ENCODE measurements at places on chromosomes 2 and 18.

GRCh38 chr2:241941691-241942301, 72.3 kb downstream of the RTP5 start:
- DNase-seq: no peak

DNA sequence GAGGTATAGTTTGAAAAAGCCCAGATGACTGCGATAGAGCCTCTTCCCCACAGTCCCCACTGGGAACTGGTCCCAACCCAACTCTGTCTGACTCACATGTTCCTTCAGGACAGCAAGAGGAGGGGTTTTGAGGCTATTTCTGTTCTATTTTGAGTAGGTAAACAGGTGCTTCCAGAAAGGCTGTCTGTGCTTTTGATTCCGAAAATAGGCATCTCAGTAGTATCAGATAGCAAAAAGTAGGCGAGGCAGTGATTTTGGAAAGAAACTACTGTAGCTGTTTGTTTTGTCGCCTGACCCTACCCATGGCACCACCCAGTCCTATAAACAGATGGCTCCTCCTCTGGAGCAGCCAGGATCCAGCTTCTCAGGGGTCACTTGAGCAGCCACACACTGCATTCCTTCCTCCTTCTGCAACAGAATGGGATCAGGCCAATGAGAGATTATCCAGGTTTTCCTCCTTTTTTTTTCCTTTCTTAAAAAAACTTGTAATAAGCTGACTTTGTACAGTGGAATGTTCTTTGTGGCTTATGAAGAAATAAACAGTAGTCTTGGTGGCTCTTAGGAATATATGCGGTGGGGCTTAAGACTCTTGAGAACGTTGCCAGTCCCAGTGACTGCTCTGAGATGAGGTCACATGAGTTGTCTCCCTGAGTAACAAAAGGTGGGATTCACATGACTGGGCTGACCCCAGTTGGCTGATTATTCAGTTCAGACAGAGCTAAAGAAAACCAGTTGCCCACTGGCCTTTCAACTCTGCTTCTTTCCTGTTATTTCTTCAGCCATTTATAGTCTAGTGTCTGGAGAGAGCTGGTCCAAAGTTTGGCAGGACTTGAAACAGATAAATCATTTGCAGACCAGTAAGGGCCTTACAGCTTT, 98.6 kb downstream of the KCNS3 start:
- no peak for DNase-seq

DNA sequence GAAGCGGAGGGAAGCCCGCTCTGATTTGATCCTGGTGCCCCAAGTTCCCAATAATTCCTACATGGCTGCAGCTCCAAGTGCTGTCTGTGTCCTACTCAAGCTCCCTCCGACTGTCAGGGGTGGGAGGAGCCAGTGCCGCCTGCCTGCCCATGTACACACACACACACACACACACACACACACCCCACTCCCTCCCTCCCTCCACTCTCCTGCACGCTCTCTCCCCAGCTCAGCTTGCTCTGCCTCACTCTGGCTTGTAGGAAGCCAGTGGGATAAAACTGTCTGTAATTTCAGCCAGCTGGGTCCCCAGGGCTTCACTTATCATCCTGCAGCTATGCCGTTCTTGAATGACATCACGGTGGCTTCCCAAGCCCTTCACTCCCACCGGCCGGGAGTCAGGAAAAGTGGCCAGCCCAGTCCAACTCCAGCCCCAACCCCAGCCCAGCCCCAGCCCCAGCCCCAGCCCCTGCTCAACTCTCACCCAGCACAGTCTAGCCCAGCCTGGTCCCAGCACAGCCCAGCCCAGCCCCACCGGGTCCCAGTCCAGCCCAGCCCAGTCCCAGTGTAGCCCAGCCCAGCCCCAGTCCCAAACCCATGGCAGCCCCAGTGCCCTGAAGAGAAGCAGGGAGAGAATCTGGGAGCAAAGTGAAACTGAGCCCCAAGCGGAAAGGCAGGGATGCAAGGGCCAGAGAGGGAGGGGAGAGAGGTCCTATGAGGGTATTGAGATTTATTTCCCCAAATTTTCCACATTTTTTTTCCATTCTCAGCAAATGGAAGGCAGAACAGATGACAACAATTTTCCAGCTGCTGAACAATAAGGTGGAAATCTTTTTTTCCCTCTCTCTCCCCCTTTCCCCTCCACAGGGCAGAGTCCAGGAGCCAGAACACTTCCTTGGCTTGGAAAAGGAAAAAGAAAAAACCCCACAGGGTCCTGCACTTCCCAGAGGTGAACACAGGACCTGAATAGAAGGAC, 144.0 kb downstream of the TNS1 start:
- DNase-seq: no peak

GRCh38 chr2:30255026-30255425, 23.7 kb downstream of the LBH start:
- DNase-seq: no peak

DNA sequence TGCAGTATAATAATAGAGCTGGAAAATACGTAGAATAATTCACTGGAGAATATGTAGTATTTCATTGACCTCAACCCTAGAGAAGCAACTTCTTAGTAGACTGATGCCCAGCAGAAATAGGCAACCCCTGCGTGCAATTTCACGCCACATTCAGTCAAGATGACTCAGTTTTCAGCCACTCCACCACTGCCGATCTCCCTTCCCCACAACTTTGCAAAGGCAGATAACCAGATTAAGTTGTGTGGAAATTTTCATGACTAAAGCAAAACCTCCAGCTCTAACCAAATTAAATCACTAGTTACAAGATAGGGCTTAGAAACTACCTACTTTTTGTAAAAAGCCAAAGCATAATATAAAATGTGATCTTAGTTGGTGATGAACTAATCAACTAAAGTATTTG, 63.3 kb upstream of the STK17B start:
- no peak for DNase-seq

- DNase-seq: peak; percentile 13
Measured at GRCh38 chr18:21741562-21742314, 1.1 kb downstream of the MIB1 start.

DNA sequence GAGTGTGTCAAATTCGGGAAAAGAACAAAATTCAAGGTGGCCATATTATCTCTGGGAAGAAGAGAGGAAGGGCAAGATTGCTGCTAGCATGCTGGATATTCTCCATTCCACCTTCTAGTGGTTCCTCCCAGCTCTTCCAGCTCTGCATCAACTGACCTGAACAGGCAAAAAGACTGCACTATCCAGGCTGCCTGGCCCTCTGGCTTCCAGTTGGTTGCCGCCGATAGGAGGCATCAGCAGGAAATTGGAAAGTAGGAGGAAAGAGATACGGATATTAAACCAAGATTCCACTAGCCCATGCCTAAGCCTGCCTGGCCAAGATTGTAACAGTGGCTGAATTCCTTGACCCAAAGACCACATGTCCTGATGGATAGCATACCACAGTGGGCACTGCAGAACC, 1.7 kb upstream of the RTTN start:
- DNase-seq: no peak

- DNase-seq: no peak
Measured at GRCh38 chr2:158191076-158191895, 89.6 kb downstream of the UPP2 start.

GRCh38 chr18:78939734-78940494, 39.7 kb upstream of the SALL3 start:
- no peak for DNase-seq

DNA sequence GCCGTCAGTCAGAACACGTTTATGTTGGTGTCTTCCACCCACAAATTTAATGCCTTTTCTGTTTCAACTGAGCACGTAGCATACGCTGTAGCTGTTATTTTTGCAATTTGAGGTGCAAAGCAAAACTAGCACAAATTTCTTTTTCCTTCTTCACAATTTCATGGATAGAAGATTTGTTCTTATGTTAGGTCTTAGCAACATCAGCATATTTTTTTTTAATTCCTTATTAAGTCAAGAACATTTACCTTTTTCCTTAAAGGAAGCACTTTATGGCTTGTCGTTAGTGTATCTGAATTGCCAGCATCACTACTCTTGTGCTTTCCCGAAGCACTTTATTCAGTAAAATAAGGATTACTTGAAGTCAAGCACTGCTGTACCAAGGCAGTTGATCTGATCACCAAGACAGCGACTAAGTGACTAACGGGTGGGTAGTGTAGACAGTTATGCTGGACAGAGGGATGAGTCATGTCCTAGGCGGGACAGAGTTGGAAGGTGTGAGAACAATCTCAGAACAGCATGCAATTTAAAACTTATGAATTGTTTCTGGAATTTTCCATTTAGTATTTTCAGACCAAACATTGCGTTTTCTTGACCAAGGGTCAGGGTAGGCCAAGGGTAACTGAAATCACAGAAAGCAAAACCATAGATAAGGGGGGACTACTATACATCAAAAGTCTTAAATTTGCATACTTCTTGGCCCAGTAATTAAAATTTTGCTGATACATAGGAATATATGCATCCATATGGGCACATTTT, 13.3 kb downstream of the BABAM2 start:
- DNase-seq: no peak

GRCh38 chr18:7567474-7568425, 634 bp downstream of the PTPRM start:
- DNase-seq: no peak

- DNase-seq: no peak
Measured at GRCh38 chr2:46308629-46309028, 11.4 kb downstream of the EPAS1 start.

DNA sequence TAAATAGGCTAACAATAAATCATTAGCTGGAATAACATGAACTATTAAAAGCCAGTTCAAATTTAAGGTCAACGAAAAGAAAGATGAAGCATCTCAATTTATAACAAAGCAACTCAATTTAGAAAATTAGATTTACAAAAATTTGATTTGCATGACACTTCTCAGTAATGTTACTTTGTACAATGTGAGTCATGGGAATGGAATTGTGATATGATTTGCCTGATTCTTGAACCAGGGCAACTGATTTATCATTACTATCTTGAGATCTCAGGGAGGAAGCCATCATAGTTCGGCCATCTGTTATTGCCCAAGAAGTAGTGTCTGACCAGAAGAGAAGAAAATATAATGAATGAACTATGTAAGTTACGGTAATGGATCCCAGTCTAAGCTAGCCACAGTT, 193.1 kb downstream of the RIT2 start:
- DNase-seq: no peak

GRCh38 chr2:229635371-229635680, 79.0 kb downstream of the DNER start:
- DNase-seq: no peak

- no peak for DNase-seq
Measured at GRCh38 chr2:189783451-189783926, 650 bp downstream of the ORMDL1 start.

DNA sequence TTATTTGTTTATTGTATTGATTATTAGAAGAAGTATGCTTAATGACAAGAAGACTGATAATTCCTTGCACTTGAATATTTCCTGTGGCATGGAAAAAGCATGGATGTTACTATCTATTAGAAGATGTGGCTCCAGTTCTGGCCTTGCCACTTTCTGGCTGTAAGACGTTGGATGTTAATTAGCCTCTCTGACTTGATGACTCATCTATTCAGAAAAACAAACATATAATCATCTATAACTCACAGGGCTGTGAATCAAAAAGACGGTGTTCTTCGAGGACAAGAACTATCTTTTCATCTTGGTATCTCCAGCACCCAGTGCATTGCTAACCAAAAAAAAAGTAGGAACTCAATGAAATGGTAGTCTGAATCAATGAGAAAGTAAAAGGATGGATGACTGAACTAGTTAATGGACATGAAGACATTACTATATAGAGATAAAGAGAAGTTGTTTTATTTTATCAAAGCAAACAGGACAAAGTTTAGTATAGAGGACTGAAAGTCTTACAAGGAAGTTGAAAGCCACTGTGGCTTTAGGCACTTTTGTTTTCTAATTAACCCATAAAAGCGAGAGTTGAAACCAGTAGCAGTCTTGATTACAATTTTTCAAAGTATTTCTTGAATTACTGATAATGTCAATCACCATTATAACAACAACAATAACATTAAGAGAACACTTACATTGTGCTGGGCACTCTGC, 145.3 kb downstream of the RND3 start:
- DNase-seq: no peak

DNA sequence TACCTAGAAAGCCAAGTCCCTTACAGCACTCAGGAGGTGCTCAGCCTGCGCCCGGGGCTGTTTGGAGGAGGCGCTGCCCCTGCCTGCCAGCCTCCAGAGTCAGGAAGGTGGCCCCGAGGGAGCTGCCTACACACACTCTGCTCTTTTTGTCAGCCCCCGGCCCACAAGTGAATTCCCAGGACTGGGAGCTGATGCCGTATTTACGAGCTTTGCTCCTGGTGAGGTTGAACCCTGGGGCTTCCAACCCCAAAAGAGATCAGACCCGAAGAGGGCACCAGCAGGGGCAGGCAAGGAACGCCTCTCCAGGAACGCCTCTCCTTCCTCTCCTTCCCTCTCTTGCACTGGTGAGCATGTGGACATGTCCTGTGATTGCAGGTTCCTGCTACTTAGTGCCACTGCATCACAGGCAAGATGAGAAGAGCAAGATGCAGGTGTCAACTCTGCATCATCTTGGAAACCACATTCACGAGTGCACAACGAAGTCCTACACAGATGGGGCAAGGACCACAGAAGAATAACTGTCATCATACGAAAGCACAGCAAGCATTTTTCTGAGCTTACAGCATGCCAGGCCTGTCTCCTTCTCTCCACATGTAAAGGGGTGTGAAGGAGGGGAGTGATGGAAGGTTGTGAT, 126.7 kb downstream of the NDUFA10 start:
- DNase-seq: no peak

DNA sequence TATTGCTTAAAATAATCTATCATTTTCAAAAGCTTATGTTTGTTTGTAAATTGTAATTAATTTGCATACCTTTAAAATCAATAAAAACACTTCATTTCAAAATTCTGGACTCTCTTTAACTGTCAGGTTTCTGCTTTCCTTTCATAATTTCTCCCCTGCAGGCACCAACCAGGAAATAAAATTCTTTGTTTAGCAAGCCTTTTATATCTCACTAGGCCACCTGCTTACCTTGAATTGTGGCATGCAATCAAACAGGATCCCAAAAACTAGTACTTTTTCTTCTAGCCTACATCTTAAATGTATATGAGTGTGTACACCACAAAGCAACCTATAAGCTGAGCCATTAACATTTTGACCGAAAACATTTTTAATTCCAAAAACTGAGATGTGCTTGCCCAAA, 233.1 kb downstream of the NR4A2 start:
- DNase-seq: no peak

DNA sequence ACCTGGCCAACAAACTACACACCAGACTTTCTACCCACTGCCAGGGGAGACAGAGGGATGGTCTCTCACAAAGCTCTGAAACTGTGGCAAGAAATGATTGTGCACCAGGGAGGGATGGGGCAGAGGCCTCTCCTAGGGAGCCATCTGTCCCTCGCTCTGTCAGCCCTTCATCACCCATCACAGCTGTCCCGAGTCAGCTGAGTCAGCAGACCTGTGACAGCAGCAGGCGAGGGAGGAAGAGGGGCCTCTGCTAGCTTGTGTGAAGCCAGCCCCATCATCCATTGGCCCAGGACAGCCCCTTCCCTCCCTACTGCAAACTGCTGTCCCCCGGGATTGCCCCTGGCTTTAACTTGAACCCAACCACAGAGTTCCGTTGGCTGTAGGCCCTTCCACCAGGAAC, 5.0 kb downstream of the SH2D6 start:
- DNase-seq: no peak

DNA sequence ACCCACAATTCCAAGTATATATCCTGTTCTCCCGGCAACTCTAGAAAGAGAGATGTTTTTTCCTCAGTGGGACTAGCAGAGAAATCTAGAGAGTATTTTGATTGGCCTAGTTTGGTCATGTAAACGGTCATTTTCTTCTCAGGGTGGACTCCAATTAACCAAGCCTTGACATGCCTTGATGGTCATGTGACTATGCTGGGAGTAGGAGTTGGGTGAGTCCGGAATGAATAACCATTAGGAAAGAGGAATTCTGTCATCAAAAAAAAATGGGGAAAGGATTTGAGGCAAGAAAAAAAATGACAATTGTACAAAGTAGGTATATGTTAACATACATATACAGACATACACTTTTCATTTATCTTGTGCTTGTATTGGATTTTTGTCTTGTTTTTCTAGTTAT, 248.2 kb upstream of the CDH20 start:
- DNase-seq: no peak

Measured in T follicular helper cell (primary cell).